ENCODE measurements at places on chromosomes 2 and 18.

DNA sequence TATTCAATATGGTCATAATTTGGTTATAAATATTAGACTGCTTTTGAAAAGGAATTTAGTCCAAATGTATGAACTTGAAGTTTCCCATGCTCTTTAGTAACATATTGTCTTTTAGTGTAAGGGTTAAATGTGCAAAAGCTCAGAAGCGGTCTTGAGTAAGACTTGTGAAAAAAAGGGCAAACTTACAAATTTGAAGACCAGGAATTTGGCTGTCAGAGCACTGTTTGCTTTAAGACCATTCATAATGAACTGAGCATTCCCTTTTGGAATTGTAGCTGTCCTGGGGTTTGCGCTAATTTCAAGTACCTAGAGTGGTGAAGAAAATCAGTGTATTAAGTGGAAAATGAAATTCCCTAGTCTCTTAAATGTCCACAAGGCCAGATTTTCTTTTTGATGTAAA, 6.9 kb upstream of the ZEB2 start:
- no peak for DNase-seq

GRCh38 chr2:160200921-160201320, 849 bp upstream of the ITGB6 start:
- DNase-seq, result no peak

DNA sequence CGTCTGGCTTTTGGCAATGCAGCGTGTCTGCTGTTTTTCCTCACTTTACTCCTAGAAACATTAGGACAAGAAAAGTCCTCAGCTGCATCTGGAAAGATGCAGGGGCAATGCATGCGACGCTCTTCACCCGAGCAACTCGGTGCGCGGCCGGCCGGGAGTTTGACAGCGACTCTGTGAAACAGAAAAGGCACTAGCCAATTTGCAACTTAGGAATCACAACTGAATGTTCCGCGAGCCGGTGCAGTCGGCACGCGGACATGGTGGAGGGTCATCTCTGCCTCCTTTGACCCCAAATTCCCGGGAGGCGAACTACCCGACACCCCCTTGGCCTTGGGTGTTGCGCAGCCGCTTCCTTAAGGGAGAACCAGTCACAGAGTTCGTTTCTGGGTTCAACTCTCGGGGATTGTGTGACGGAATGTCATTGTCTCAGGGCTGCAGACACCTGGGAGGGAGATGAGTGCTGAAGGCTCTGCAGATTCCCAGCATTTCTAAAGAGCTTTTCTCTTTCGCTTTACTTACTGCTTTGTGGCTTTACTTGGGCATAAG, 9.8 kb downstream of the NR4A2 start:
- DNase-seq, result no peak

DNA sequence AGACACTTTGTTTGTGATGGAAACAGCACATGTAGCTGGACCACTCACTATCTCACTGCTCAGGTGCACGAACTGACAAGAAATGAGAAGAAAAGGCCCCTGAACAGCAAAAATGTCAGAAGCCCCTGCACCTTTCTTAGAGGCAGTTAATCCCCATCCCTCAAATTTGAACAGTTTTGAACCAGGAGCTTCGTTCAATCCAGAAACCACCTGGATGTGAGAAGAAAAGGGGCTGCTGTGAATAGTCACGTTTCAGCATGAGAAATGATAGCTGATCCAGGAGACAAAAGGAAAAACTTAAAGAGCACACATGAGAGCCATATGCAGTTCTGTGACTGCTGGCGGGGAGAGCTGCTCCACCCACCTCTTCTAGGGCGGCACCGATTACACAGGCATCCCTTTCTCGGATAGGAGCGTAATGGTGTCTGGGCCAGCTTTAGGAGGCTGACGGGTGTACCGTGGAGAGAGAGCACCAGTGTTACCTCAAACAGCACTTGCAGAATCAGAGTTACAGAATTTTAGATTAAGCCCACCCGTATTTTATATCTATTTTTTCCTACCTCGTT, 117.0 kb upstream of the EML6 start:
- peak; percentile 32 for DNase-seq

GRCh38 chr18:27724362-27724761, 452.6 kb downstream of the CDH2 start:
- no peak for DNase-seq

DNA sequence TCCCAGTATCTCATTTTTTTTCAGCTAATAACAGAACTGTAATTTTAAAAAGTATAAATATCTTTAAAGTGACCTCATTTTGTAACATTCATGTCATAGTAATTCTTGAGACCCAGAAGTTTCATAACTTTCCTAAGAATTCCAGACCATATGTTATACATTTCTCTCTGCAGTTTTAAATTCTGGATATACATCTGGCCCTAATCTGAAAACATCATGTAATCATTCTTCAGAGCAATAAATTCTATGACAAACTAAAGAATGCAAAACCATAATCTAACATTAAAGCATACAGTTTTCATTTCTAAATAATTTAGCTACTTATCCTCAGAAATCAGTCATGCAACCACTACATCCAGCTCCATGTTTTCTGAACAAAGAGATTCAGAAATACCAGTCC, 198.3 kb upstream of the SLC35G4 start:
- DNase-seq, result no peak

Measured in head of caudate nucleus (tissue), 42 donors.